ENCODE measurements at places on chromosomes 6 and 20.

- no peak for DNase-seq
Measured at GRCh38 chr20:53763707-53764414, 170.2 kb upstream of the ZNF217 start.

- DNase-seq, result no peak
Measured at GRCh38 chr20:39897781-39898466, 791.1 kb downstream of the MAFB start.

GRCh38 chr6:74713941-74714340 lies 491.9 kb downstream of the COL12A1 start:
- DNase-seq, result no peak

DNA sequence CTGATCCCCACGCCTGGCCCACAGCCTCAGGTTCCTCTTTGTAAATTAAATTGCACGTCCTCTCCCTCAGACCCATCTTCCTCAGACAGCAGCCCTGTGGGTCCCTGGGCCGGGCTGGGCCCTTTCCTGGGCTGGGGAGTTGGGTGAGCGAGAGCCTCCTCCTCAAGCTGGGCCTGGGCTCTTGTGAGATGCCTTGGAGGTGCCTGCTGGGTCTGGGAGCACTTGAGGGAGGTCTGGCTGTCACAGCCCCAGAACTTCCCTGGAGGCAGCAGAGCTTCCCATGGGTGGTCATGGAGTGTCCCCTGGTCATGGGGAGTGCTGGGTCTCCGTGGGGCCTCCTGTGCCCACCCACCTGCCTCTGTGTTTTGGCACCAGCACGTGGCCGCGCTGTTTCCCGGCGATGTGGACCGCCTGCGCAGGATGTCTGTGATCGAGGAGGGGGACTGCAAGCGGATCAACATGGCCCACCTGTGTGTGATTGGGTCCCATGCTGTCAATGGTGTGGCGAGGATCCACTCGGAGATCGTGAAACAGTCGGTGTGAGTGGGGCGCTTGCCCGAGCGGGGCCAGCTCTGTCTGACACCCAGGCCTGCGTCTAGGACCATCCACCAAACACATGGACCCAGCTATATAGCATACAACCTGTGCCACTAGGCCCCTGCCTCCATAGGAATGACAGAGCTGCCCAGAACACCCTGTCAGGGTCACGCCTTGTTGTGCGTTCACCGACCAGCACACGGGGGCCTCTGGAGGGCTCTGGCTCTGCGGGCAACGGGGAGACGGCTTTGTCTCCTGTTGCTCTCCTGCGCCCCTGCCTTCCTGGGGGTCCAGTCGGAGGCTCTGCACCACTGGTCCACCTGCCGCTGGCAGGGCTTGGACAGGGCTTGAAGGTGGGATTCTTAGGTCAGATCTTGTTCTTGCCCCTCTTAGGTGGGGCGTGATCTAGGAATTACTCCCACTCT lies 33.0 kb downstream of the PYGB start:
- no peak for DNase-seq

DNA sequence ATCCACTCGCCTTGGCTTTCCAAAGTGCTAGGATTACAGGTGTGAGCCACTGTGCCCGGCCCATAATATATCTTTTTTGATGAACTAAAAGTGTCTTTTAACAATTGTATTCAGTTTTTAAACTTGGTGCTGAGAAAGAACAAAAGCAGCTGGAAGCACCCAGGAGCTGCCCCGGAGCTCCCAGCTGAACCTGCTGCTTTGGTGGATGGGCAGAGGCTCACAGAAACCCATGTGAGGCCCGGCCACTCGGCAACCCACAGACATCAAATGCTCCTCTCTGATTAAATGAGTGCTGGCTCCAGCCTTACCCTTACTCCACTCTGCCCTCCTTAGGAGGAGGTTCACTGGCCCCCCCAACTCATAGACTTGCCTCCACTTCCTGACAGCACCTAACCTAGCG lies 59.4 kb upstream of the FRMD1 start:
- no peak for DNase-seq

GRCh38 chr6:167094436-167094819 lies 28.5 kb upstream of the CCR6 start:
- no peak for DNase-seq

DNA sequence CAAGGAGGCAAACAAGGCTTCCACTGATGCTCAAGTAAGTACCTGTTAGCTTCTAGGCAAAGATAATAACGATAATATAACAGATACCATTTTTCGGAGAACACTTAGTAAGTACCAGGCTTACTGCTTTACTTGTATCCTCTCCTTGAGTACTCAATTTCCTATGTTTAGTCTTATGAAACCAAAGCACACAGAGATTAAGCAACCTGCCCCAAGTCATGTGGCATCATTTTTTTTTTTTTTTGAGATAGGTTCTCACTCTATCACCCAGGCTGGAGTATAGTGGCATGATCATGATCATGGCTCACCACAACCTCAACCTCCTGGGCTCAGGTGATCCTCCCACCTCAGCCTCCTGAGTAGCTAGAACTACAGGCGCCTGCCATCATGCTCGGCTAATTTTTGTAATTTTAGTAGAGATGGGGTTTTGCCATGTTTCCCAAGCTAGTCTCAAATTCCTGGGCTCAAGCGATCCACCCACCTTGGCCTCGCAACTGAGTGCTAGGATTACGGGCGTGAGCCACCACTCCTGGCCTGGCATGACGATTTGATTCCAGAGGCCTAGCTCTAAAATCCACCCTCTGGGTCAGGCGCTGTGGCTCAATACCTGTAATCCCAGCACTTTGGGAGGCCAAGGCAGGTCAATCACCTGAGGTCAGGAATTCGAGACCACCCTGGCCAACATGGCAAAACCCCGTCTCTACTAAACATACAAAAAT lies 14.0 kb downstream of the SPAG4 start:
- no peak for DNase-seq

- peak; percentile 58 for DNase-seq
Measured at GRCh38 chr20:5996765-5997164, 46.3 kb downstream of the MCM8 start.

DNA sequence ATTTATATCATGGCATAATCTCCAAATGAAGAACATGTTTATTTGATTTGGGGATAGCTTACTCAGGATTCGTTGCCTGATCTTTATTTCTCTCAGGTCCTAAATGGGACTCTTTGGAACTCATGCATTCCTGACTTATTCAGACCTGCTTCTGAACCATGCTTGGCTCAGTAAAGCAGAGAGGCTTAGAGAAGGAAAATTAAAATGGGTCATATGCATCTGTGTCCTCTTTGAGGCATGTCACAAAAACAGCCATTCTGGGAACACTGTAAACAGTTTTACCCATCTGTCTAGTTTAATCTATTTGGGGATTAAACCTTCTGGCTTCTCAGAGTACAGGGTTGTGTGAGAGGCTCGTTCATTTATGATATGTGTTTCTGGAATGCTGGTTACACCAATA lies 1017.3 kb downstream of the KIF16B start:
- no peak for DNase-seq

DNA sequence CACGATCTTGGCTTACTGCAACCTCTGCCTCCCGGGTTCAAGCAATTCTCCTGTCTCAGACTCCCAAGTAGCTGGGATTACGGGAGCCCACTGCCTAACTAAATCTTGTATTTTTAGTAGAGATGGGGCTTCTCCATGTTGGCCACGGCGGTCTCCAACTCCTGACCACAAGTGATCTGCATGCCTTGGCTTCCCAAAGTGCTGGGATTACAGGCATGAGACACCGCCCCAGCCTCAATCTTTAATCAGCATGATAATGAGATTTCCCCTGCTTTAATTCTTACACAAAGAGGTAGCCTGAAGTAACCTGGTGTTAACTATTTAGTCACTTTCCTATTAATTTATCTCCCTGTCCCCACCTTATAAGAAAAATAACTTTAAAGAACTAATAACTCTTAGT lies 31.3 kb upstream of the TRDN start:
- DNase-seq, result no peak

- no peak for DNase-seq
Measured at GRCh38 chr20:34493646-34494045, 22.6 kb upstream of the DYNLRB1 start.

- DNase-seq, result no peak
Measured at GRCh38 chr20:1857466-1857865, 37.7 kb upstream of the SIRPA start.

DNA sequence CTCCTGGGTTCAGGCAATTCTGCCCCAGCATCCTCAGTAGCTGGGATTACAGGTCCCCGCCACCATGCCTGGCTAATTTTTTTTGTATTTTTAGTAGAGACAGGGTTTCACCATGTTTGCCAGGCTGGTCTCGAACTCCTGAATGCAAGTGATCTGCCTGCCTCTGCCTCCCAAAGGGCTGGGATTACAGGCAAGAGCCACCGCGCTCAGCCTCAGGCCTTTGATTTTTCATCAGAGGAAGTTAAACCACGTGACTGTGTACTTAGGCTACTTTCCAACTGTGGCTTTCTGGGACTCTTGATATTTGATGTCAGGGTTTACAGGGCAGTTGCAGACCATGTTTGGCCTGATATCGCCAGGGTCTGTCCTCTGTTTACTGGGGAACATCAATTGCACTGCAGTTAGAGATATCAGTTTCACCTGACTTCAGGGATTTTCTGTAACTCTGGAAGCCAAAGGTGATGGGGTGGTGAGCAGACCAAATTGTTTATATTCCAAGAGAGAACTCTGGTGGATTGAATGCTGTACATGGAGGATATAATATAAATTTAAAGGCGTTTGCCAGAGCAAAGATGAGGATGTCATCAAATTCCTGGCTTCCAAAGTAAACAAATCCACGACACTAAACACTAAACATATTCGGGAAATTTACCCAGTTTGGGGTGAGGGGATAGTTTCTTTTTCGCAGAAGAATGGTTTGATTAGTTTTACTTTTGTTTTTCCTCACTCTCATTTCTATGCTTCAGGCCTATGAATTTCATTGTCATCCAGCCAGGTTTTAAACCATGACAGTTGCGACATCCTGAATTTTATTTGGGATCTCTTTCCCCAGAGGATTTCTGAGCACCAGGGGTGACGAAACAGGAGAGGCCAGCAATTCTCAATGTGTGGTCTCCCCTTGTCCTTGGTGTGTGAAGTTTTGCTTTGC lies 4.2 kb downstream of the PSMF1 start:
- peak; percentile 51 for DNase-seq

DNA sequence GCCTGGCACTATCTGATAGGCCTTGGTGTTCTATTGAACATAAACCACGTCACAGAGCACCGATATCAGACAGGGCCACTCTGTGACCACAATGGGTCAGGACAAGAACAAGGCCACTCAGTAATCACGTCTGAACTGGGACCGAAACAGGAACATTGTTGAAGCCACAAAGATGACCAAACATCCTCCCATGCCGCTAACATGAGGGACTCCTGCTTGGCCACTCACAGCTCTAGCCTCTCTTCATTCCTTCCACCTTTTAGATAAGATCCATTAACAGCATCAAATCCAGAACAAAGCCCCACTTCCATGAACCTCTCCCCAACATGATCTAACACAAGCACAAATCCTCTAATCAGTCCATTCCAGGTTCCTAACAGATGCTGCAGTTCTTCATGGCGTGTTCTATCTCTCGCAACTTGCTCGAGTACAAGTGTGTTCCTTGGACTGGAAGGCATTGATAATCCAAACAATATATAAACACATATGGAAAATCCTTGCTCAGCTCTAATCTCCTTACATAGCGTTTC lies 7.4 kb downstream of the SIRT5 start:
- no peak for DNase-seq

DNA sequence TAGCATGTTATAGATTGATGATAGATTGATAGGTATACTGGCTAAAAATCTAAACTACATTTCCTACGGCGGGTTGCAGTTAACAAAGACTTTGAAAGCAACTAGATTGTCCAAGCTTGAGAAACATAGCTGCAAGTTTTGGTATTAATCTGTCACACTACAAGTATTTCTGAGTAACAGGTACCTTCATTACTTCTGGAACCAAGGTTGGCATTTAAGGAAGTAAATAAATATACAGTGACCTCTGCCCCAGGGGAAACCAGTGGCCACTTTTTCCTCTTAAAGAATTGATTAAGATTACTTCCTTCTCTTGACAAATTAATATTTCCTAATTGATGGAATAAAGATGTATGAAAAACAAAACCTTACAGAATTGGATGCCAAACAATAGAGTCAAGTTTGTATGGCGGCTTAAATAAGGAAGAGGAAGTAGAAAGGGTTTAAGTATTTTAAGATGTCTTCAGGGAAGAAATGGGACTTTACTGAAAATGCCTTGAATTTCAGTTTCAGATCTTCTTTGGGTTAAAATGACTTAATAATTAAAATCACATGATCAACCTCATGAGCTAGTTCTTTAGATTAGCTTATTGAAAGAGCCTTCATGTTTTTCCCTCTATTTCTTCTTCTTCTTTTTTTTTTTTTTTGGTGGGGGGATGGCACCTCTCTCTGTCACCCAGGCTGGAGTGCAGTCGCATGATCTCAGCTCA lies 132.8 kb downstream of the DOK5 start:
- DNase-seq, result no peak

DNA sequence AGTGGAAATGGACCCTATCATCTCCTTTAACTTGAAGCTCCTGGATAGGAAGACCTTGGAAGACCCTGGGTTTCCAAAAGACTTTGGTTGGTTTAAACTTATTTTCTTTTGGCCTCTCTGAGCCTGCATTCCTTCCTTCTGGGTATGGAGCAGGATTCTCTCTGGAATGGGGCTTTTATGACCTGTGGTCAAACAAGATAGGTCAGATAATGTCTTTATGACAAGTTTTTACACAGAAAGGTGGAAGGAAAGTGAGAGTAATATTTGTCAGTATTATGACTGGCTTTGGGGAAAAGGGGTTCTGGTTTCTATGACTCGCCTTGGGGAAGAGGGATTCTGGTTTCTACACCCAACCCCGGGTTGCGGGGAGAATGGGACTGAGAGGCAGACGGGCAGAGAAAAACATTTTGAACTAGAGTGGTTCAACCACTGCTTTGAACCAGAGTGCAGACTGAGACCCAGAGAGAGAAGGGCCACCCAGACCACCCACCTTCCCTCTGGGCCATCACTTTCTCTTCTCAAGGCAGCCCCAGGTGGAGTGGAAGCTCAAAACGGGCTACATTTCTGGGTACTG lies 37.6 kb upstream of the KCNK5 start:
- DNase-seq, result no peak

- DNase-seq, result no peak
Measured at GRCh38 chr6:142592876-142593275, 291.1 kb downstream of the ADGRG6 start.

DNA sequence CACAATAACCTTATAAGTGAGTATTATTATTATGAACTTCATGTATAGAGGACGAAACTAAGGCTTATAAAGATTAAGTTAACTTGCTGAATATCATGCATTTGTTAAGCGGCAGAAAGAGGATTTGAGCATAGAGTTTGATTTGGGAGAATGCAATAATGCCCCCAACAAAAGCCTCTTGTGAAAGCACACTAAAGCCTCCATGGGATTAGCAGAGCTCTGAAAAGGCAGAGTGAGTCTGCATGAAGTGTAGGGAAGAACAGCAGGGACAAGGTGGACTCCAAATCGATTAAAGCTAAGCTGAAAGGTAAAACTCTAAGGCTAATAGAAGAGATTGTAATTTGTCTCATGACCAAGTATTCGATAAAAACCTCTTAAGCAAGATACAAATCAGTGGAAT lies 100.3 kb downstream of the SH3BGRL2 start:
- DNase-seq, result no peak

- no peak for DNase-seq
Measured at GRCh38 chr20:49210757-49211110, 8.5 kb upstream of the DDX27 start.

GRCh38 chr6:136791296-136792094 lies 782 bp downstream of the MAP3K5 start:
- DNase-seq, result peak; percentile 55
